ENCODE measurements at places on chromosomes 11 and 22.

GRCh38 chr11:72924568-72925190 is 110.5 kb downstream of the ATG16L2 start:
- no peak for DNase-seq

DNA sequence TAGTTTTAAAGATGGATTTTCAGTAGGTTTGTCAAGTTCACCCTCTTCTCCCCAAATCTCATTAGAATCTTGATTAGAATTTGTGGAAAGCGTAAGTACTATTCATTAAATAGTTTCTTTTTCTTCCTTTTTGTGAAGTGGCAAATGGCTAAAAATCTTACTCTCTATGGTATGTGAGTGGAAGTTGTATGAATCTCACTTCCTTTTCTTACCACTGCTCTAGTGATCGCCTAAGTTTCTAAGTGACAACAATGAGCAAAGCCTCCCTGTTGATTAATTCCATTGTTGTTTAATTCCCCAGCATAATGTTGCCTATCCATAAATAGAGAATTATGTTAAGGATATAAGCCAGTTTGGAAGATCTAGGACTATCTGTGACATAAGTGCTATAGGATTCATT is 82.7 kb downstream of the PGR start:
- no peak for DNase-seq

DNA sequence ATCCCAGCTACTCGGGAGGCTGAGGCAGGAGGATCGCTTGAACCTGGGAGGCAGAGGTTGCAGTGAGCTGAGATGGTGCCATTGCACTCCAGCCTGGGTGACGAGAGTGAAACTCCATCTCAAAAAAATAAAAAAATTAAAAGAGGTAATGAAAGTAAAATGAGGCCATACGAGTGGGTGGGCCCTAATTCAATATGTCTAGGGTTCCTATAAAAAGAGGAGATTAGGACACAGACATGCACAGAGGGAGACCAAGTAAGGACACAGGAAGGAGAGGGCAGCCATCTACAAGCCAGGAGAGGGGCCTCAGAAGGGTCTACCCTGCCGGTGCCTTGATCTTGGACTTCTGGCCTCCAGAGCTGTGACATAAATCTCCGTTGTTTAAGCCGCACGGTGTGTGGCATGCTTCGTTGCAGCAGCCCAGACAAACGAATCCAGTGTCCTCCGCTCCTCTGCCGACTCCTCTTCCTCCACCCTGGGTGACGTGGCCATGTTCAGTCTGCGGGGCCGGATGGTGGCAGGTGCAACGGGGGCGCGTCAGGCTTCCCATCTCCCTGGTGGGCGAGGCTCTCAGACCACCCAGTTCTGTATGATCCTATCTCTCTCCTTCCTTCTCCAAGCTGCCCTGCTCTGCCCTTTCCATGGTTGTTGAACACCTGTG is 51.6 kb upstream of the PARVG start:
- DNase-seq: no peak

DNA sequence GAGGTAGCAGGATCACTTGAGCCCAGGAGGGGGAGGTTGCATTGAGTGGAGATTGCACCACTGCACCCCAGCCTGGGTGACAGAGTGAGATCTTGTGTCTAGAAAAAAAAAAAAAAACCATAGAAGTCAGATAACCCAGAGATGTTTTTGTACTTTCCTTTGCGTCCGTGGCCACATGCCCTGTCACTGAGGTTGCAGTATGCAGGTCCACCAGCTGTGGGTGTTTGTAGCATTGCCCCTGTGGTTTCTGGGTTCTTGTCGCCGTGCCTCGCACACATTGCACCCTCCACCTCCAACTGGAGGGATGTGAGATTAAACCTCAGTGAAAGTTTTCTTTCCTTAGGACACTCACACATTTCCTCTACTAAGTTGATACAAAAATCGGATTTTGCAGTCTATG is 70.3 kb downstream of the TNRC6B start:
- no peak for DNase-seq

DNA sequence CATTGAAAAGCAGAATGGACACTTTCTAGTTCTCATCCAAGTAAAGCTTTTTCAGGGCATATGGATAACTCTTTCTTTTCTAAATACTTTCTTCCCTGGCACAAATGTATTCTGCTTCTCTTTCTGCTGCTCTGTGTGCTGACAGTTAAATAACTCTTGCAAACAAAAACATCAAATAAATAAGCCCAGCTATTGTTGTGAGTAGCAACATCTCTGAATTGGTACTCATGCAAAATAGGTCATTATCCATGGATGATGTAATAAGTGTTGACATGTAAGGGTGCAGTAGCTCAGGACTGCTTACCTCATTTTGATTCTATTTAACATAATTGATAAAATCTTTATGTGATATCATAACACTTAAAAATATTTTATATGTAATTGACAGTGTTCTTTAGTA is 164.3 kb downstream of the MSANTD4 start:
- no peak for DNase-seq

DNA sequence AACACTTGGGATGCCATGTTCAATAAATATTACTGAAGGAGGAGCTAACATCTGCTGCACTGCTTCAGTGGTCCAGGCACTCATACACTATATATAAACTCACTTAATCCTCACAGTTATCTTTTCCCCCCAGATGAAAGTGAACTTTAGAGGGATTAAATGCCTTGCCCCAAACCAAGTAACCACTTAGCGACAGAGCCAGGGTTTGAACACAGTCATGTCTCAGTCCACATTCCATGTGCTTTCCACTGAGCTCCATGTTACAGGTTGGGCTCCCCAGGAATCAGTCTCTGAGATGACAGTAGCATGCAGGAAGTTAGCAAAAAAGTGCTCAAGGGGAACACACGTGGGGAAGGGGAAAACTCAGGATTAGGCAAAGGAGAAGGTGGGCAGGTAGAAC is 59.3 kb downstream of the ENDOD1 start:
- no peak for DNase-seq

All from 8988T (cell line).